ENCODE measurements at places on chromosomes 1 and 21.

DNA sequence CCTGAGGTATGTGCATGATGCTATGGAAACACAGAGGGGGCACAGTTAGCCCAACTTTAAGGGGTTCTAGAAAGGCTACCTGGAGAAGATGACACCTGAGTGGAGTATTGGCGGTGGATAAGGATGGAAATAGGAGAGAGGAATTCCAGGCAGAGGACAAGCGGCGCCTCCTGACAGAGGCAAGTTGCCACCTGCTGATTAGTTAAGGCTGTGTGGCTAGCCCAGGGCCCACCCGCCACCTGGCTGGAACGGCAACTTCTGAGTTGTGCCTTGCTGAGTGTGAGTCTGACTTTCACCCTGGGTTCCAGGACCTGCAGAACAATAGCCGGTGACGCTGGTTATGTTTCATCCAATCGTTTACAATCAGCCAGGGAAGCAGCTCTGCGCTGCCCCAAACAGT lies 126.9 kb upstream of the LMO4 start:
- DNase-seq = no peak

DNA sequence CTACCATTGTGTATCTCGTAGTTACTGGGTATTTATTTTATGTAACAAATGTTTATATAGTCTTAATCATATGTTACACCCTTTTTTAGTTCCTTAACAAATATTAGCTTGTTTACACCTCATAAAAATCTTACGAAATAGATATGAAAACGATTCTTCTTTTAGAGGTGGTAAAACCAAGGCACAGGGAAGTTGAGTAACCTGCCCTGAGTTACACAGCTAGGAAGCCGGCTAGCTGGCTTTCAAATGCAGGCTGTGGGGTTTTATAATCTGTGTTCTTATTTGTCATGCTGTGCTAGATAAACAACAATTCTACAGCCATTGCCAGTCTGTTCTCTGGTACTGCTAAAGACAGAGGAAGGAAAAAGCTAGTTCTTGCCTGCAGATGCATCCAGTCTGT lies 109.6 kb downstream of the NOS1AP start:
- no peak for DNase-seq

DNA sequence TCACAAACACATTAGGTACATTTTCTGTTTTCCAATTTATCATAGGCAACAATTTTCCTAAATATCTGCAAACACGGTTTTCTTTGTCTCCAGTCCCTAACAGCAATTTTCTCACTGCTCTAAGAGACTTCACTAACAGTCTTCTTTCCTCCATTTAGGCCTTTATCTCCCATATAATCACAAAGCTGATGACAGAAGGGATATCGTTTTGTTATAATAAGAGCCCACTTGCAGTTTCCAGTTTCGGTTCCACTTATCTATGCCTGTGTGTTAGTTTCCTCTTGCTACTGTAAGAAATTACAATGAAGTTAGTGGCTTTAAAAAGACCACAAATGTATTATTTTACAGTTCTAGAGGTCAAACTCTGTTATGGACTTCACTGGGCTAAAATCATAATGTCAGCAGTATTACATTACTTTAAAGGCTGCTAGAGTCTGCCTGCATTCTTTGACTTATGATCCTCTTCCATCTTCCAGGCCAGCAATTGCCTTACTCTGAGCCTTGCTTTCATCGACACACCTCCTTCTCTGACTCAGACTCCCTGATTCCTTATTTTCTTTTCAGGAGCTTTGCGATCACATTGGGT lies 549.3 kb downstream of the NCAM2 start:
- DNase-seq = no peak

DNA sequence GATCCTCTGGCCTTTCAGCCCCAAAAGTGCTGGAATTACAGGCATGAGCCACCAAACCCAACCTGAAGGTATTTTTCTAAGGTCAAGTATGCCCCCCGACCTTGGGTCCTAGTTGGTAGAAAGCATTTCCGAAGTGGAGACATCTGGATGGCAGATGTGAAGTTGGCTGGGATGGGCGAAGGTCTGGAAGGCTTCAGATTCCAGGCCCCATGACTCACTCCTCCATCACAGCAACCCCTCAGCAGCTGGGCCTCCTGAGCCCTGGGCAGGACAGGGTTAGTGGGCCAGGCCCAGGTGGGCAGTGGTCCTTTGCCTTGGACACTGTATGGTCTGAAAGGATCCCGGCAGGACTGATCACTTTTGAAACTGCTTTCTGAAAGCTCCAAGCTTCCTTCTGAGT lies 23.3 kb downstream of the NAV1 start:
- no peak for DNase-seq

DNA sequence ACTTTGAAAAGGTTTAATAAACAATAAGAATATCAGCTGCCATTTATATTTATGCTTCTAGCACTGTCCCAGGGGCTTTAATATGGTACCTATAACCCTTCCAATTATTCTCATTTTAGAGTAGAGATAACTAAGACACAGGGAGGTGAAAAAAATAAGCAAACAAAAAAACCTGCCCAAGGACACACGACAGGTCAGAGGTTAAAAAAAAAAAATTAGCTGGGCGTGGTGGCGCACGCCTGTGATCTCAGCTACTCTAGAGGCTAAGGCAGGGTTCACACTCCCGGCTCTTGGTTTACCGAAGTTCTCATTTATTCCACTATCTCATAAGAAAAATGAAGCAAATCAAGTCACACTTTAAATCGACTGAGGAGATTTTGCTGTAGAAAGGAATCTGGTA lies 34.7 kb upstream of the CNN3 start:
- DNase-seq = no peak

DNA sequence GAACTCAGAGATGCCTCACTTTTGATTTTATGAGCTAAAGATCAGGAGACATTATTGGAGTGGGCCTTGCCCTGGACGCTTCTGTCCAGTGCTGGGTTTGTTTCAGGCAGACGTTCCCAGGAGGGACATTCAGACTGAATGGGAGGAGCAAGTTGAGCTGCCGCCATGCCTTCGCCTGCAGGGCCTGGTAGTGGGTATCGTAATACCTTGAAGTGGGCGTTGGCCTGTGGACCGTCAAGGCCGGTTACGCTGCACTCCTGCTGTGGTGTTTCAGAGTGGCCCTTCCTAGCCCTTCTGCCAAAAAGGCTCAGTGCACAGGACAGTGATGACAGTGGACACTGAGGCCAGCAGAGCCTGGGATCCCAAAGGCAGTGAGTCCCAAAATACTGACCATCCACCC lies 1.6 kb downstream of the FAM3B start:
- no peak for DNase-seq

- no peak for DNase-seq
Observed at GRCh38 chr21:38396325-38396724, 102.0 kb downstream of the ERG start.

GRCh38 chr1:20362856-20363255 lies 72.2 kb downstream of the VWA5B1 start:
- no peak for DNase-seq

GRCh38 chr1:79845936-79846335 lies 839.4 kb upstream of the ADGRL4 start:
- no peak for DNase-seq

DNA sequence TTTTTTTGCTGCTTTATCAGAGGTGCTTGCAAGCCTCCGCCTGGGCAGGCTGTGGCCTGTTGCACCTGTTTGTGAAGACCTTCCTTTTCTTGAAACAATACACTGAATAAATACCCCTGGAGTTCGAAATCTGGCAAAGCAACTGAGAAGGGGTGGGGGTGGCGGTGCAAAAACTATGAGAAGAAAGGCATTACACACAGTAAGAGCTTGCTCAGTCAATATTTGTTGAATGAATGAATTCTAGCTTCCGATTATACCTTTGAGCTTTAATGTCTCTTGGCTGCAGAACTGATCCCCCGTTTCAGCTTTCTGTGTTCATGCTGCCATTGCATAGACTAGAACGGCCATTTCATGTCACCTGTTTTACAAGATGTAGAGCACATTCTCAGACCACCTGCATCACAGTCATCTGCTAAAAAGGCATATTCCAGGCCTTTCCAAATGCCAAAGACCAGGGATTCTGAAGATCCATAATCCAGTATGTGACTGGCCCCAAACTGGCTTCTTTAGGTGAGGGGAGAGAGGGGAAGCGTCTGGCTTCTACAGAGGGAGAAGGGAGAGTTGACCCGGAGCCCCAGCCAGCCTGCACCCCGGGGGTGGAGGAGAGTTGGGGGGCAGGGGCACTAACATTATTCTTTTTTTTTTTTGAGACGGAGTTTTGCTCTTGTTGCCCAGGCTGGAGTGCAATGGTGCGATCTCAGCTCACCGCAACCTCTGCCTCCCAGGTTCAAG lies 111.5 kb downstream of the ETS2 start:
- no peak for DNase-seq

DNA sequence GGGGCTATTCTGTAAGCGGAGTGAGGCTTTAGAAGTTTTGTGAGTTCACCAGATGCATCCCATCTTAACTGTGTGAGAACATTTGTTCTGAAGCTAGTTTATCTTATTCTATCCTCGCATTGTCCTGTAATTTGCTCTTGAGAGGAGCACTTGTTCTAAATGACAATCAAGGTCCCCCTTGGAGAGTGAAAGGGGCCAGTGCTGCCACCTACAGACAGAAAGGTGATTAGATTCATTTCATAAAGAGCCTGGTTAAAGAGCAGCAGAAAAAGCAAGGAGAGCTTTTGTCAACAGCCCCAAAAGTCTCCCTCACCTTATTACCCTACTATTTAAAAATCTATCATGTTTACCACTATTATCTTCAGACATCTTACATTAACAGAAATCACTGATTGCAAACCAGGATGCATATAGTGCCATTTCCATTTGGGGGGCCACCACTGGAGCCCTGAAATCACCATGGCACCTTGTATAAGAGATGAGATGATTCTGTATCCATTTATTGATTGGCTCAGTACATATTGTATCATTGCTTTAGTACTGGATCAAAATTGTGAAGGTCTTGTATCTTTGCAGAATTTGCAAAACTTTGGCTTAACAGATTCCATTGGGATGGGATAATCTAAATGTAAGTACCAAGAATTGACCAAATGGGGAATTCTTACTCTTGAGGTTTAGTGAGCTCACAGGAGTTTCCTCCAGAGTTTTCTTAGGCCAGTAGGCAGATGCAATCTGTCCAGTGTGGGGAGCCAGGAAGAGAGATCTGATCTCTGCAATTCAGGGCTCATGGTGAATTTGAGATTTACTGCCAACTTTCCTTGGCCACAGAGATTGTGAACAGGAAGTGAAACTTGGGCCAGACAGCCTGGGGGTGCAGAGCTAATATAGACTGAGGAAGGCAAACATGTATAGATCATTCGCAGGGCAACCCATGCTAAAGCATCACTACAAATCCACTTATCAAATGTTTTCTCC lies 64.3 kb upstream of the TRABD2B start:
- DNase-seq = no peak

- no peak for DNase-seq
Observed at GRCh38 chr1:9374748-9375341, 82.2 kb downstream of the SPSB1 start.
